ENCODE measurements at places on chromosomes 3 and 15. TPM values are rescaled to one million over a fixed set of nuclear protein-coding genes. Genes with fewer than 3 reads are reported as not detected.

- DNase-seq, result no peak
Observed at GRCh38 chr3:47908744-47909143, 105.8 kb downstream of the DHX30 start.

DNA sequence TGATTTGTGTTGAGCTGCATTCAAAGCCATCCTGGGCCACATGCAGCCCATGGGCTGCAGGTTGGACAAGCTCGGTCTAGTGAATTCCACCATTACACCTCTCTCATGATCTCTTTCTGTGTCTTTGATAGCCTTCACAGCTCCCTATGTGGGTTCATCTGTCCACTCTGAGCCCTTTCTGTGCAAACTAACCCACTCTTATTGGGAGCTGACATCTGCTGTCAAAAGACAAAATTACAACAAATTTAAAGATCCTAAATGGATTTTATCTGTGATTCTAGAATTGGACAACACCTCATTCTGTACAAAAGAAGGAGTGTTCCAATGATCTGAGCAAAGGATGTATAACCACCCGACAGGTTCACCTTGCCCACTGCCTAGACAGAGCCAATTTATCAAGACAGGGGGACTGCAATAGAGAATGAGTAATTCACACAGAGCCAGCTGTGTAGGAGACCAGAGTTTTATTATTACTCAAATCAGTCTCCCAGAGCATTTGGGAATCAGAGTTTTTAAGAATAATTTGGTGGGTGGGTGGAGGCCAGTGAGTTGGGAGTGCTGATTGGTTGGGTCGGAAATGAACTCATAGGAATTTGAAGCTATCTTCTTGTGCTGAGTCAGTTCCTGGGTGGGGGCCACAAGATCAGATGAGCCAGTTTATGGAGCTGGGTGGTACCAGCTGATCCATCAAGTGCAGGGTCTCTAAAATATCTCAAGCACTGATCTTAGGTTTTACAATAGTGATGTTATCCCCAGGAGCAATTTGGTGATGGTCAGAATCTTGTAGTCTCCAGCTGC lies 2.6 kb upstream of the XYLB start:
- no peak for DNase-seq

- peak; percentile 76 for DNase-seq
Observed at GRCh38 chr3:123154020-123154985, 47.4 kb upstream of the SEC22A start.

DNA sequence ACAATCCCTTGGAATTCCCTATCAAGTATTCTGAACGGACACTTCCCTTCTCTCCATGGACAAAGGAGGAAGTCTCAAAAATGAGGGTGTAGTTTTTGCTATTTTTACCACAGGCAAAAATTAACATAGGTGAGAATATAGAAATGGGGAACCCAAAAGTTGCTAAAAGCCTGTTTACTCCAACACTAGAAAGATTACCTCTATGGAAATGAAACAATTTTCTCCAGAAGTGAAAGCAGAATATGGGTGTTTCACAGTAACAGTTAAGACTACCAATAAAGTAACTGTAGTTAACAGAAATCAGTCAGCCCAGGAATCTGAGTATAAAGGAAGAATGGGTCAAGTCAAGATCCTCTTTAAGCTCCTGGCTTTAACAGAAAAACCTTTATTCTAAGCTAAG lies 9.3 kb downstream of the TRA2B start:
- DNase-seq, result no peak

Gene CACNA2D2
- total RNA-seq, result 5.6 TPM

Gene CIP2A
- total RNA-seq, result 1.3 TPM

GRCh38 chr3:106673926-106674569 lies 703.2 kb upstream of the CCDC54 start:
- DNase-seq, result no peak

Gene FES
- total RNA-seq, result 6.3 TPM

GRCh38 chr3:194573680-194574437 lies 59.4 kb downstream of the TMEM44 start:
- no peak for DNase-seq

- DNase-seq, result no peak
Observed at GRCh38 chr3:46574243-46574646, 8.1 kb upstream of the LRRC2 start.

Gene OIP5
- 2.2 TPM for total RNA-seq

Gene SPINK8
- total RNA-seq, result not detected

Gene FRMD4B
- total RNA-seq, result 53.8 TPM

Gene TJP1
- total RNA-seq, result 74.1 TPM

Gene SATB1
- total RNA-seq, result 27.2 TPM

GRCh38 chr15:80342148-80342547 lies 62.0 kb upstream of the ARNT2 start:
- no peak for DNase-seq

Gene NIPA2
- total RNA-seq, result 35.1 TPM

Gene MAPKAPK3
- total RNA-seq, result 71.5 TPM

DNA sequence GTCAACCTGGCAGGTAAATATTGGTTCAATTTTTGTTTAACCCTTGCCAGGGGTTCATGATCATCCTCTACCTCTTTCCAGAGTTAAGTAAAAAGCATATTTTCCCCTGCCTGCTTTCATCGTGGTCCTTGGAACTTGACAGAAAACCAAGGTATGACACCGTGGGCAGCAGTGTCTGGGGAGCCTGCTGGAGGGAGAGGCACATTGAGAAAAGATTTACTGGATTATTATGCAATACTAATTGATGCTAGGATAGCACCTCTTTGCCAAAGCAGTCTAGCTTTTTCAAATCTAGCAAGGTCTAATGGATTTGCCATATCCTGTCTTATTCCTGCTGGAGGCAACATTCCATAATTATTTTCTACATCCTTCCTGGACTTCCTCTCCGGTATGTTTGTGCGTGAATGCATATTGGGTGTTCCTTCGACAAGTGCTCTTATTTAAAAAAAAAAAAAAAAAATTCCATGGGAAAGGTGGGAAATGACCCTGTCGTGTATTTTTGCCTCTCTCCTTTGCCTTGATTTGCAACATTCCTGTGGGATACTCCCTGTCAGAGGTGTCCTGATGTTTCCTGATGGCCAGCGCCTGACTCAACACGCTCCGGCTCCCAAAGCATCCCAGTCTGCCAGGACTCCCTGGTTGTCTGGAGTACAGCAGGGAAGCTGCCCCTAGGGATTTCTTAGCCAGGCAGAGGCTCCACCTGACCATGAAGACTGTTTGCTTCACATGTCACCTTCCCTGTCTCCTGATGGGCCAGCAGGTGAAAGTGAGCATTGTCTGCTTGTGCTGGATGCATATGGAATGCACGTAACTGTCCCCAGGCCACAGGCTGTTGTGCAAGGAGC lies 6.3 kb downstream of the BHLHE40 start:
- no peak for DNase-seq

DNA sequence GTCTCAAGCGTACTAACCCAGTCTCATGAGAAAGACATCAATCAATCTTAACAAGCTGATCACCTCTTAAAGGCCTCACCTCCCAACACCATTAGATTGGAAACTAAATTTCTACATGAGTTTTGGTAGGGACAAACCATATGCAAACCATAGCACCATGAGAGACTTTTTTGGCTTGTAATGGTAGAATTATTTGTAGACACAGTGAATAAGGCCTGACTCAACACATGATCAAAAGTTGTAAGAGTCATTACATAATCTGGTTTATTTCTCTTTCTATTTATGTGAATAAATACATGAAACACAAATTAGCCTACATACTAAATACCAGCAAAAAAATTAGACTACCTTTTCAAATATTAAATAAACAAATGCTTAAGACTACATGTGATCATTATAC lies 183.3 kb upstream of the EPHA6 start:
- no peak for DNase-seq

DNA sequence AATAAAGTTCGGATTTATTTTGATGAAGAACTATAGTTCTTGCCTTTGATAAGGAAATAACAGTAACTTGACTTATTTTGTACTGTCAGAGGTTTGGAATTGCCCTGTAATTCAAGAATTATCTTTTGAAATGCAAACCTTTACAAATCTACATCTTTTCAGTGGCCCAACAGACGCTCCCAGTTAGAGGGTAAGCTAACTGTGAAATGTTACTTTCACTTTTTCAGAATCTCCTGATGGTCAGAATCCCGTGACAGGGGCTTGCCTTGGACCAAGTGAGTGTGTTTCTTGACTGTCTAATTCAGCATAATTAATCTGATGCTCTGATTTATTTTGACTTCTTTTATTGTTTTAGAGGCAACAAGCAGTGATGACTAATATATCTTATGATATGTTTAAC lies 262.5 kb downstream of the PLOD2 start:
- DNase-seq, result no peak

DNA sequence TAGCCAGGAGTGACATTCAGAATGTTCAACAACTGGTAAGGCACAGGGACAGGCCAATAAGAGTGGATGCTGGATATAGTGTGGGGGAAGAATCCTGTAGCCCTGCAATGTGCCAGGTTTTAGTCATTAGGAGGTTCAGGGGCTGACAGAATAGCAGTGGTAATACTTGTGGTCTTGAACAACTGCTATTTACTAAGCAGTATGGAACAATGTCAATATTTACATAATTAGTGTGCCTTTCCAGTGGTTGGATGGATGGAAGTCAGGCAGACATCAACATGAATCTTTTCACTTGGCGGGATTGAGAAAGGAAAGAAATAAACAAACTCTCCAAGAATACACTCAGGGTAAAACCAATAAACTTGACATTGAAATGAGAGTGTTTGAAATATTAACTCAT lies 55.1 kb downstream of the OTOL1 start:
- no peak for DNase-seq

Gene ANO10
- 36.9 TPM for total RNA-seq

DNA sequence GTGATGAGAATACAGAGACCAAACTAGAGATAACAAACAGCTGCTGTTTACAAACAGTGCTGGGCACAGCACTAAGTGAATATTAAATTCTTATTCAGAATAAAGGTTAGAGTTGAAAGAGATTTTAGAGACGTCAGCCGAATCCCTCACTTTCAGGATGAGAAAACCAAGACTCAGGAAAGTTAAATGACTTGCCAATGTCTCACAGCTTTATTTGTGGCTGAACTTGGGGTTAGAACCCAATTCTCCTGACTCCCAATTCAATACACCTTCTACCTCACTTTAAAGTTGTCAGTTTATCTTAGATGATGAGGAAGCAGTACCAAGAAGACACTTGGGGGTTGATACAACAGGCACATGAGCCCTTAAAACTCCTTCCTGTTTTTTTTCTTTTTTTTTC lies 180.9 kb downstream of the GAP43 start:
- DNase-seq, result no peak

All from suprapubic skin (tissue), 4 donors.